ENCODE measurements at places on chromosomes 3 and 15.

- no peak for DNase-seq
Measured at GRCh38 chr3:152267831-152268554, 736 bp upstream of the MBNL1 start.

GRCh38 chr3:113499081-113499480 lies 15.9 kb downstream of the SPICE1 start:
- no peak for DNase-seq

- no peak for DNase-seq
Measured at GRCh38 chr3:37603722-37604121, 258.0 kb upstream of the CTDSPL start.

DNA sequence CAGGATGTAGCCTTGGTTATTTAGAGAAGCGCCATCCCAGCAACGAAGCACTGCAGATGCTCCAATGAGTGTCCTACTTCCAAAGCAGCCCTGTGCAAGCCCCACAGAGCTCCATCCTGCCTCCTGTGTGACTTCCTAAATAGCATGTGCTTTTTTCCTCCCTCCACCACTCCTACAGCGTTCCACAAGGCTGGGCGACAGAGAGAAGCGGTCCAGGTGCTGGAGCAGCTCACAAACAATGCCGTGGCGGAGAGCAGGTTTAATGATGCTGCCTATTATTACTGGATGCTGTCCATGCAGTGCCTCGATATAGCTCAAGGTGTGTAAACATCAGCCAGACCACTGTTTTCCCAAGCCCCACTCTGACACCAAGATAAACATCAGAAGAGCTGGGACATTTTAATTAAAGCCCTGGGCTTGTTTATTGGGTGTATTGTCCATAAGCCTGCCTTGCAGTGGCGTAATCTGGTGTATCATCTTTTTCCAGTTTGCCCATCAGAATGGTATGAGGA lies 22.2 kb upstream of the RHO start:
- DNase-seq = no peak

DNA sequence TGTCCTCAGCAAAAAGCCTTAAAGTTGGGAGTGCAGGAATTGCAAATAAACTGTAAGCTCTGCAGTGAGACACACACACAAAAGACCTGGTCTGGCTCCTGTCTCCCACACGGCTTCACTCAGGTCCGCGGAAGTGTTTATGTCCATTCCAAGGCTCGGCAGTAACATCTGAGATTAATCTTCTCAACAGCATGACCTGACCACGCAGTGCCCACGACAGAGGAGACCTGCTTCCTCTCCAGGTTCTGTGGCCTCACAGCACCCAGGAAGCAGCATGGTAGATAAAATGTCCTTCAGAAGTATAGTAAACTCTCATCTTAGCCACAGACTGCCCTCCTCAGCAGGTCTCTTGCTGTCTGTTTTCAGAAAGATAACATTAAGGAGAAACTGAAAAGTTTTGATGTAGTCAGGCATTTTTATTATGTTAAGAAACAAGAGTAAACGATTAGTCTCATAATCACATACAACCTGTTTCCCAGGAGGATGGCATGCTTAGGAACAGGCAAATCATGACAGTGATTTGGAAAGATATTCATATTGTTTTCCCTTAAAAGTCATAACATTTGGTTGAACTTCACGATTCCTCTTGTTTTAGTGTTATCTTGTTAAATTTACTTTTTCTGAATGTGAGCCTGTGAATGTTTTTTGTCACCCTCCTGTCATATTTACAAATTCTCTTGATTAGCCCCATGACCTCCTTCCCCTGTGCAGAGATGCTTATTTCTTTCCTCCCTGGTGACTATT lies 34.6 kb downstream of the CD200R1L start:
- no peak for DNase-seq

DNA sequence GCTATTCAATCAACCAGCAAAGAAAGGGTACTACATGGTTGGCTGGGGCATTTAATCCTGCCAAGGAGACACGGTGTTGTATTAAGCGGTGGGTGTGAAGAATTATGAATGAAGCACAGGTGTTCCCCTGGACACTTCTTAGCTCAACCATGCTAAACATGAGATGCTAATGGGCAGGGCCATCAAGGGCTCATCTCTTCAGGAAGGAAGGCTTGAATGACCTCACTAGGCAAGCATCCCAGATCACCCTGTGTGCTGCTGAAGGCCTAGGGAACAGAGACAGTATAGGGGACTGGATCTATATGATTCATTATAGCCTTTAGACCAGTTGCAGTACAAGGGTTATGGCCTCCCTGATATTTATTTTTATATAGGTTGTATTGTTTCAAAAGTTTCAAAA lies 221.3 kb upstream of the SLCO3A1 start:
- DNase-seq = no peak

GRCh38 chr15:101451266-101451799 lies 38.2 kb downstream of the PCSK6 start:
- DNase-seq = peak; percentile 96

DNA sequence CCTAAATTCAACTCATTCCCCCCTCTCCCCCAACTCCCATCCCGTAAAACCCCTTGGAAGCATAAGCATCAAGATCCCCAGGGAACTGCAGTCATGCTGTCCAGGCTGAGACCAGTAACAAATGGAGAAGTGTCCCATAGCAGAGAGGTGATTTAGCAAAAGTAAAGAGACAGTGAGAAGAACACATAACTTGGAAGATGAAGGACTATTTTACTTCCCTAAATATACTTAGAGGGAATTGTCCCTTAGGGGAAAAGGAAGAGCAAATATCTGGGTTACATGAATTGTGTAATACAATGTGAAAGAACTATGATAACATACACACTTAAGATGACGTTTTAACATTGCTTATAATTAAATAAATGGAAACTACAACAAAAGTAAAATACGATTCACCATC lies 61.6 kb upstream of the LRRFIP2 start:
- no peak for DNase-seq

DNA sequence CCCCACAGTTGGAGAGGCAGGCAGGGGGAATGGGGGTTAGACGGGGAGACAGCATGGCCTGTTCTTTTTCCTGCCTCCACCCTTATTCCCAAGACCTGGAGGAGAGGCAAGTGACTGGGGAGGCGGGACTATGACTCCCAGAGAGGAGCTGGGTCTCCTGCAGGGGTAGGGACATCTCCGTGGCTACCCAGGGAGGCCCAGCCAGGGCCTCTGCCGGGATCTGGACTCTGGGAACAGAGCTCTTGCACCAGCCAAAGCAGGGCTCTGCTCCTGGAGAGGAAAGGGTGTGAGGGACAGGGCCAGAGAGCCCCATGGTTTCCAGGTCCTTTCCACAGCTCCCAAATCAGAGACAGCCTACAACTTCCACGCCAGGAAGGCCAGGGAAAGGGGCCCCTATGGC lies 22.8 kb downstream of the CFAP100 start:
- DNase-seq = no peak

GRCh38 chr15:41945731-41946130 lies 26.6 kb downstream of the EHD4 start:
- no peak for DNase-seq

DNA sequence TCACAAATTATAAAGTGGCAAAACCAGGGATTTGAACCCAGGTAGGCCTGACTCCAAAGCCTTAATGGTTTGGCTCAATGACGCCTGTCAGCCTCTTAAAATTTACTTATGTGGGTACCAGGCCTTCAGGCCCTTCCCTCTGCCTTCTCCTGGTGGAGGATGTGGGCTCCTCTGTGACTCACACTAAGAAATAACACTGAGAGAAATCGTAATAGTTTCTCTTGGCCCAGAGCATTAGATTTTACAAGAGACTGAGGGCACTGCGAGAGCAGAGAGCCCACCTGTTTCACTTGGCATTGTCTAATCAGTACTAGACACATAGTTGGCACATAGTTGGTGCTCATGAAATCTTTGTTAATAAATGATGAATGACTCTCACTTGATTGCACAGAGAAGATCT lies 505.2 kb downstream of the SHQ1 start:
- DNase-seq = no peak

DNA sequence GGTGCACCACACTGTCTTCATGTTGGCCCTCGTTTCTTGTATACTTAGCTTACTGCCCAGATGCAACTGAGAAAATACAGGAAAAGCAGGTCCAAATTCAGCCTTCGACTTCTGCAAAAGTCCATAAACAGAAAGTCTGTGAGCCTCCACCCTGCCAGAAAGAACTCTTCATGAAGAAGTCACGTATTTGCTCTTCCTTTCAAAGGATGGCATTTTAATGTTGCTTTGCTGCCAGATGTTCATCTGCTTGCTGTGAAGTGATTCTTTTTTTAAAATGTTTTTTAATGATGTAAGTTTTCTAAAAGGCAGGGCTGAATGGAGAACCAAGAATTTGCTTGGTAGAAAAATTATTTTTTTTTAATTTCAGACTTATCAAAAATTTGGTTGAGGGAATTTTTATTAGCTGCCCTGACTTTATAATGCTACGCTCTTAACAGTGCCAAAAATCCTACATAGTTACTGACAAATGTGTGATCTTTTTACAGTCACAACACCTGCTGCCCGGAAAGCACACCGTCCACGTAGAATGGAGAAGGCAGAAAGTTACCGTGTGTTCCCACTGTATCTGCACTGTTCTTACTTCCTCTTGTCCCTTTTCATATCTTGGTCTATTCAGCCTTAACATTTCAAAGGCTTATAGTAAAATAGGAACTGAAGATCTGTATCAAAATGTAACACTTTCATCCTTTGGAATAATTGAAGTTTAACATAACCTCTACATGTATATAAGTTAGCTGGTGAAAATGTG lies 136.3 kb downstream of the LRRC28 start:
- DNase-seq = no peak

DNA sequence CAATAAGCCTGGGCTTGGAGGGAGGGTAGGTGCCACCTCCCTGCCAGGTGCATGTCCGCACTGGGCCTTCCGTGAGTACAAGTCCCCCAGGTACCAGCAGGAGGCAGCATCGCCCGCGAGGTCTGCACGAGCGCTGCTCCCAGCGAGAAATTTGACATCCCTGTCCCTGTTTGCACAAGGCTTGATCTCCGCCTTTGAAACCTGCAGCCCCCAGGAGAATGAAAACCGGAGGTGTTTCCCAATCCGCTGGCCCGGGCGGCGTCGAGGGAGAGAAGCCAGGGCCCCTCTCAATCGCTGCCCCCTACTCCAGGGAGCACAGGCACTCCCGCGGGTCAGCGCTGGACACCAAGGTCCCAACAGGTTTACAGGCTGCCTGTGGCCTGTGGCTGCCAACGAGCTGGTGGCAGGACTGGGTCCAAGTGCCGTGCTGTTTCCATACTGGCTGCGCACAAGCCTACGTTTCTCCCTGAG lies 961 bp downstream of the HAPLN3 start:
- no peak for DNase-seq

- DNase-seq = no peak
Measured at GRCh38 chr15:43292375-43293078, 25.8 kb upstream of the TGM5 start.

GRCh38 chr3:48429960-48430707 lies at the start of gene PLXNB1:
TSS of gene PLXNB1 (minus strand) at chr3:48430086. CDS start at chr3:48424611, 5,475 bp downstream.
- DNase-seq = no peak

- DNase-seq = no peak
Measured at GRCh38 chr3:111761309-111761795, 97.7 kb upstream of the PHLDB2 start.

GRCh38 chr3:127097481-127097880 lies 95.5 kb upstream of the PRR23E start:
- no peak for DNase-seq

GRCh38 chr15:98920091-98920880 lies 87.3 kb downstream of the PGPEP1L start:
- DNase-seq = no peak

- no peak for DNase-seq
Measured at GRCh38 chr15:67104510-67104909, 39.1 kb downstream of the SMAD3 start.

DNA sequence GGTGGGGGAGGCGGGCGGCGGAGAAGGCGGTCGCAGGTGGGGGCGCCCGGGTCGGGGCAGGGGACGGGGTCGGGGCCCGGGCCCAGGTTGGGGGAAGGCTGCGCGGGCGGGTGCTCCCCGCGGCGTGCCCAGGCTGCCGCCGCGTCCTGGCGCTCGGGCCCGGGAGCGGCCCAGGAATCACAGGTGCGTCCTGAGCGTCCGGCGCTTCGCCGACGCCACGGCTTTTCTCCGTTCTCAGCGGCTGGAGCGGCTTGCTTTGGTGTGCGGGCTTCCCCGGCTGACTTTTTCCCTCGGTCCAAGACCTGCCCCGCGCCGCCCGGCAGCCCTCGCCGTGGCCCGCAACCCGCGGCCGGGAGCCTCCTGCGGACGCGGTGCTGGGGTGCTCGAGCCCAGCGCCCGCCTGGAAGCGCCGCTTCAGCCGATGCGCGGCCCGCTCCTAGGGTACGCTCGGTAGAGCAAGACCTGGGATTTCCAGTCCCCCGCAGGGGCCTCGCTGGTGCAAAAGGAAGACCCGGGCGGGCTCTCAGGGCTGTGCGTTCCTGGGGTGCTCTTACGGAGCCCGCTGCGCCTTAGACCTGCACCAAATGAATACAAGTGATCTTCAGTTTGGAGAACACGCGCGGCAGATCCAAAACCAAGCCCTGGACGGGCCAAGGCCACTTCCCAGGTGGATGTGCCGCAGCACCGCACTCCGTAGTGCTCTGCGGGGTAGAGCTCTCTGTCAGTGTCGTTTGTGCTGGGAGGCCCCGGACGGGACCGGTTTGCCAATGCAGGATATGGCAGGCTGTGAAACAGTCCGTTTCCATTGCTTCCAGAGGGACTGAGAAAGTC lies 639 bp downstream of the NIPA1 start:
- no peak for DNase-seq

DNA sequence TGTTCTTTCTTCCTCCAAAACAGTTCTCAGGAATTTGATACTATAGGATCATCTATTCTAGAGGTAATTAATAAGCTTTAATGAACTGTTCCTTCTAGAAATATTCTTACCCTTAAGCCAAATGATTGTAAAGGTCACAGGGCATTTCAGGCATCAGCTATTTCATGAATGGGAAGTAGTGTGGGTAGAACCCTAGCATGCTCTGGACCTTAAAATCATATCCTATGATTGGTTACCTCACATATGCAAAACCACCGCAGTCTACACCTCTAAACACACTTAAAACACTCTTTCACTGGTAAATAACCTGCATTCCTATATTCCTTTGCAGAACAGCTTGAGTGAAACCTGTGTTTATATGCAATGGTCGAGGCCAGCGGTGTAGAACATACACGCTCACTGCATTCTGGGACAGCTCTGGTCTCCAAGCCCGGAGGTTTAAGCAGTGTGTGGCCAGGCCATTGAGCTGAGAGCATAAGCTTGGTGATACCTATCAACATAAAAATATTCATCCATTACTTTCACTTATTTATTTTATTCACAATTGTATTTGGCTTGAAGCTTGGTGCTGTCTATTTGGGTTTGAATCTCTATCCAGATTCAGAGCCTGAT lies 87.7 kb upstream of the RASGRP1 start:
- no peak for DNase-seq

- no peak for DNase-seq
Measured at GRCh38 chr3:87993566-87993965, 65.2 kb downstream of the CGGBP1 start.
